ENCODE measurements at places on chromosomes 12 and 14.

DNA sequence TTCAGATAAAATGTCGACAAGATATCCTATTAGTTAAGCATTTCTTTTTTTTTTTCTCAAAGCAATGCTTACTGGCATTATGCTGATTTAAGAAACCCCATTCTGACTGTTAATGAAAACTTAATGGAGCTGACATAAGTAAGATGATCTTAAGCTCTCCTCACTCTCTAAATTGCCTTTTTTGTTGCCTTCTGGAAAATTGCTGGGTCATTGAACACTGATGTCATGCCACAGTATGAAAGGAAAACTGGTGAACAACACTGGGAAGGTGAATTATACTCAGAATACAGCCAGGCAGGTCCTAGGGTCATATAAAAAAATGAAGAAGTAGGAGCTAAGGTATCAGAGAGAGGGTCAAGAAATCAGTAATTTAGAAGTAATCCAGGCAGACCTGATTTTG is 179.9 kb downstream of the BTG1 start:
- no peak for DNase-seq

- no peak for DNase-seq
Measured at GRCh38 chr14:87312169-87312893, 680.7 kb downstream of the GALC start.

DNA sequence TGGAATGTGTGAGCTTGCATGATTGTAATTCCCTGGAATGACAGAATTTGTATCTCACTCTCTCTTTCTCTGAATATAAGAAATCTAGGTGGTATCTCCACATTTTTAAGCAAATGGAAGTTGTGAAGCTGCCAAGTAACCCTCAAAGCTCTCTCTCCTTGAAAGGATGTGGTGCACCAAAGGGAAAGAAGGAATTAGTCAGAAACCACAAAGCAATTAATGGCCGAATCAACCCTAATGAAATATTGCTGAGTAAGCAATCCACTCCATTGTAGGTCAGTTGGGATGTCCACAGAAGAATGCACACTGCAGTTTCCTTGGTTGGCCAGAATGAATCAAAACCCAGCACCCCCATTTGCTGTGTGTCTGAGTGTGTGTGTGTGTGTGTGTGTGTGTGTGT is 153.5 kb downstream of the KCNA5 start:
- DNase-seq, result no peak

GRCh38 chr12:38736821-38737220 is 168.6 kb downstream of the CPNE8 start:
- no peak for DNase-seq

DNA sequence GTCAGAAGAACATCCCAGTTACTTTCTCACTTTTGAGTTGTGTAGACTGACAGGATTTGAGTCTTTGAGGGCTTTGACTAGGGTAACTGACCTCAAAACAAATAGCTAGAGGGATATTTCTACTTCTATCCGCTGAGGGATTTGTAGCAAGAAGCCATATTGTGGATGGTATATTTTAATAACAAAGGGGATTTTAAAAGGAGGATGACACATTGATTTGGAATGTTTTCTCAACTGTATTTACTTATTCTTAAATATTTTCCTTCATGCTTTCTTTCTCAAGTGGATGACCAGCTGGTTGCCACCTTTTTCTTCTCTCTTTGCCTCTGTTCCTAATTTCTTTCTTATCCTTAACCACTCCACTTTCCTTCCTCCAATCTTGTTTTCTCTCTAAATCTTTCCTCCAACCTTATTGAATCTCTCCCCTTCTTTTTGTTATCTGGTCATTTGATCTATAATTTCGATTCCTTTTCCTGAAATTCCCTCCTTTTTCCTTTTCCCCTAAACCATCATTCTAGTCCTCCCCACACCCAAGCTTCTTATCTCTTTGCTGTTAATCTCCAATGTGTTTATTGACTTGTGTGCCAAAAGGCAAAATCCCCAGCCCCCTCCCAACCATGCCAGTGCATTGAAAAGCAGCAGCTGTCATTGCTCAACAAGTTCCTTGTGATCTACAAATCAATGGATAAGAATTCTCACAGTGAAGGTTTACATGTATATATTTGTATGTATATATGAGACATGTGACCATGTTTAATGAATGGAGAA is 411.6 kb downstream of the RAD51B start:
- DNase-seq, result no peak

DNA sequence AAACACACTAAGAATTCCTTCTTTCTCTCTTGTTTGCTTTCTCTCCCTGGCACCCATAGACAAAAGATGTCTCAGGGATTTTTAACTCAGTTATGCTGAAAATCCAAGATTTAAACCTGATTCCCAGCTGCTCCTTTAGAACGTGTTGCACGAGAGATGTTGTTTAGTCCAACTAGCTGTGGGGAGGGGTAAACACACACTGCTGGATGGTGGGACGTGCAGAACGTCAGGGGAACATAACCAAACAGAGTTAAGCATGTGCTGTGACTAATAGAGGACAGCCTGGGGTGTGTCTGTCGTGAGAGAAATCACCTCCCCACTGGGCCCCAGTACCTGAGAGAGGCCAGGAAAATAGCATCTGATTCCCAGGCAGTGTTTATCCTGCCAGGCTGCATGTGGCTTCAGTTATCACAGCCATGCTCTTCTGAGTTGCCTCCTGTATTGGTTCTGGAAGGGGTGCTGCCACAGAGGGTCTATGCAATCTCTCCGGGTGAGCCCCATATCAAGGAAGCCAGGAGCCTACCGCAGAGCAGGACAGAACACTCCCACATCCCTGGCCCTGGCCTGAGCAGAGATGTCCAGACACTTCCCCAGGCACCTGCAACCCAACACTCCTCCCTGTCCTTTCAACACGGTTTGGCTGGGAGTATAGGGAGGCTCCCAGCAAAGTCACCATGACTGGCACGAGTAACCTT is 112.7 kb upstream of the EGLN3 start:
- no peak for DNase-seq

- no peak for DNase-seq
Measured at GRCh38 chr12:117854339-117855012, 114.3 kb downstream of the KSR2 start.

DNA sequence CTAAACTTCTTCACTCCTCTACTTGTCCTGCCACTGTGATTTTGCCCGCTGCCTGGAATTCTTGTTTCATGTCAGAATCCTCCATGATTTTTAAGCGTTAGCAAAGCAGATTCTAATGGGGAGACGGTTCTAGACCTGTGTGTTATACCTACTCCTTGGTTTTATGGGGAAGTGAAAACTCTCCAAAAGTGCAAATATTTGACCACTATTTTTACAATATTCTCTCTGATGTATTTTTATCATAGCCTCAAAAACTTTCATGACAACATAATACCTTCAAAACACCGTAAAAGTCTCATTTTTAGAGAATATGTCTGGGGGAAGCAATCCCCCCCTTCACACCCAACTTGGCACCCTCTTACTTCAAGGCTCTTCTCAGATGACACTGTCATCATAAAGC is 12.9 kb upstream of the KRAS start:
- no peak for DNase-seq

GRCh38 chr14:71690478-71690877 is 241.8 kb upstream of the RGS6 start:
- no peak for DNase-seq

GRCh38 chr12:2892246-2892645 is 1.6 kb downstream of the TULP3 start:
- DNase-seq, result no peak

DNA sequence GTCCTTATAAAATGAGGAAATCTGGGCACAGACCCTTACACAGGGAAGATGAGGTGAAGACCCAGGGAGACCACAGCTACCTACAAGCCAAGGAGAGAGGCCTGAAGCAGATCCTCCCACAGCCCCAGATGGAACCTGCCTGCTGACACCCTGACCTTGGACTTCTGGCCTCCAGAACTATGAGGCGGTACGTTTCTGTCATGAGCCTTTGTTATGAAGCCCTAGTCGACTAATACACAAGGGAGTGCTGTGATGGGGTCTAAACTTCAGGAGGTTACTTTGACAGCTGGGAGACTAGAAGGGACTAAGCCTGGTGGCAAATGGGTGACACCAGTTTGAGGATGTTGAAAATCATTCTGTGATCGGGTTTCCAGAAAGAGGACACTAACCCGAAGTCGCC is 85.0 kb downstream of the RNF34 start:
- DNase-seq, result no peak

GRCh38 chr12:4032924-4033615 is 159.9 kb upstream of the PARP11 start:
- no peak for DNase-seq

GRCh38 chr14:101072945-101073597 is 169.5 kb upstream of the RTL1 start:
- DNase-seq, result no peak

GRCh38 chr12:92022093-92022492 is 123.6 kb downstream of the BTG1 start:
- no peak for DNase-seq

- no peak for DNase-seq
Measured at GRCh38 chr12:104219361-104219892, 3.8 kb downstream of the TXNRD1 start.

DNA sequence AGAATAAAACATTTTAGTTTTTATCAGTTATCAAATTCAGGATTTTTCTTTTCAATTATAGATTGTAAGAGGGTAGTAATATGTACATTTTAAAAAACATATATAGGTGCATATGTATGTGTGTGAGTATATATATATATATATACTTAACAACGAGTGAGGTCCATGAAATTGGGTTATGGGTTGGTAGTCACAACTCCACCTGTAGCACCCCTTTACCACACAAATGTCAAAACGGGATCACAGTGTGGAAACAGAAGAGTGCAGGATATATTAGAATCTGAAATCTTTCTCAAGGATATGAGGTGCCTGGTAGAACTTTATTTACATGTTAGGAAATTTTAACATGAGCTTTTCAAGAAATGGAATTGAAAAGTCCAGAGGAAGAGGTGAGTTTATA is 31.3 kb downstream of the MIA2 start:
- DNase-seq, result no peak

DNA sequence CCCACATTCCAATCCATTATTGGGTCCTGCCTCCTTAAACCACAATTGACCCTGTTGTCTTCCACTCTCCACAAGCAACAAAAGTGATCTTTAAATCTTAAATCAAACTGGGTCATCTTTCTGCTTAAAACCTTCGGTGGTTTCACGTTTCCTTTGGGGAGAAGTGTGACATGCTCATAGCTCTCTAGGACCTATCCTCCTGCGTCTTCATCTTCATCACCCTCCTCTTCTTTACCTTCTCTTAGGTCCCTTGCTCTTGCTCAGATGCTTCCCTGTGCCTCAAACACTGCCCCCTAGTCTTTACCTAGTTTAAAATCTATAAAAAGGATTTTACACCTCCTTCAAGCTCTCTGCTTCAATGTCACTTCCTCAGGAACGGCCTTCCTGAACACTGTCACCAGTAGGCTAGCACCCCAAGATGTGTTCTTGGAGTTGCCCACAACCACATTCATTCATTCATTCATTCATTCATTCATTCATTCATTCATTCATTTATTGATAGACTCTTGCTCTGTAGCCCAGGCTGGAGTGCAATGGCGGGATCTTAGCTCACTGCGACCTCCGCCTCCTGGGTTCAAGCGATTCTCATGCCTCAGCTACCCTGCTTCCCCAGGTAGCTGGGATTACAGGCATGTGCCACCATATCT is 46.8 kb downstream of the GALNT4 start:
- no peak for DNase-seq

DNA sequence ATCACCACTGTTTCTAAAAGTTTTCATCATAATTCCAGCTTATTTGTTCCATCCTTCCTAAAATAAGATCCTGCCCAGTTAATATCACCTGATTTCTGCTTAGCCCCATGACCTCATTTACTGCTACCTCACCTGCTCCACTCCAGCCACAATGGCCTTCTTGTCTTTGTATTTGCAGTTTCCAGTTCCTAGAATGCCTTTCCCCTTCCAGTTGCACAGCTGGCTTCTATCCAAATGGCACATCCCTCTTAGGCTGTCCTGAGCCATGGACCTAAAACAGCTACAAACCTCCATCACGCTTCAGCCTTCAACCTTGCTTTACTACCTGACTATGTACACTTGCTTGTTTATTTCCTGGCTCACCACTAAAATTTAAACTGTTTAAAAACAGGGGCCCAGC is 6.5 kb upstream of the LGMN start:
- DNase-seq, result no peak

GRCh38 chr14:89304972-89305703 is 111.9 kb downstream of the FOXN3 start:
- DNase-seq, result no peak

- DNase-seq, result no peak
Measured at GRCh38 chr12:62576503-62576902, 109.9 kb downstream of the MON2 start.

- DNase-seq, result no peak
Measured at GRCh38 chr14:103545915-103546651, 16.4 kb downstream of the BAG5 start.

DNA sequence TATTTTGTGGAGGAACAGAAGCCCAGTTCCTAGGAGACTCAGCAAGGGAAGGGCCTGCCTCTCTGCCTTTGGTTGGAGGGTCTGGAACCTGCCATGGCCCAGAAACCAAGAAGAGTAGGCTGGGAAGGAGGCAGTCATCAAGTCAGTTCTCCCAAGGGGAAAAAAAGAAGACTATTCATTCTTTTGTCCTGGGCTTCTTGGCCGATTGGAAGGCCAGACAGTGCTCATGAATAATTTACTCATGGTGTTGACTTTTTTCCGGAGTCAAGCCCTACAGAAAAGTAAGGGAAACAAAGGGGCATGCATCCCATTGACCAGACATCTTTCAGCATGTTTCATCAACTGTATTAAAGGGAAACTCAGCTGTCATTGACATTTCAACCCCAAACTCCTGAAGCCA is 168.1 kb downstream of the PRKCH start:
- DNase-seq, result no peak

DNA sequence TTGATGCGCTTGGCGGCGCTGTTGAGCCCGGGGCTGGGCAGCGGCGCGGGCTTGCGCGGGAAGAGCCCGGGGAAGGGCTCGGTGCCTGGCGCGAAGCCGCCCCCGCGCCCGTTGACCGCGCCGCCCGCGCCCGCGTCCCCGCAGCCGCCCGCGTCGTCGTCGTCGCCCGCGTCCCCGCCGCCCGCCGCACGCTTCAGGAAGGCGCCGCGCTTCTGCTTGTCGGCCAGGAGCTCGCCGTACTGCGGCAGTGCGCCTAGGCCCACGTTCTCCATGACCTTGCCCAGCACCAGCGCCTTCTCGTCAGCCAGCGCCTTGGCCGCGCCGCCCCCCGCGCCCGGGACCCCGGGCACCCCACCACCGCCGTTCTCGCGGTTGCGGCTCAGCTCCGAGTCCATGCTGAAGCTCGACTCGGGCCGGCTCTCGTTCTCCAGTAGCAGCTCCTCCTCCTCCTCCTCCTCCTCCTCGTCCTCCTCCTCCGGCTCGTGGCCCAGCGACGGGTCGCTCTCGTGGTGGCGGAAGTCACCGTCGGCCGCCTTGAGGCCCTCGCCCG is 97.2 kb downstream of the BCL11B start:
- DNase-seq, result no peak

GRCh38 chr12:65335021-65335714 is 56.7 kb downstream of the MSRB3 start:
- DNase-seq, result no peak

Data from NCI-H1417 treated with DMSO at 0.1 percent for 48 hours (cell line).